T-helper 17 cell (primary cell): ENCODE measurements at places on chromosomes 6 and 20. TPM values are rescaled to one million over a fixed set of nuclear protein-coding genes. Genes with fewer than 3 reads are reported as not detected.

Gene TCF15
- total RNA-seq, result not detected

DNA sequence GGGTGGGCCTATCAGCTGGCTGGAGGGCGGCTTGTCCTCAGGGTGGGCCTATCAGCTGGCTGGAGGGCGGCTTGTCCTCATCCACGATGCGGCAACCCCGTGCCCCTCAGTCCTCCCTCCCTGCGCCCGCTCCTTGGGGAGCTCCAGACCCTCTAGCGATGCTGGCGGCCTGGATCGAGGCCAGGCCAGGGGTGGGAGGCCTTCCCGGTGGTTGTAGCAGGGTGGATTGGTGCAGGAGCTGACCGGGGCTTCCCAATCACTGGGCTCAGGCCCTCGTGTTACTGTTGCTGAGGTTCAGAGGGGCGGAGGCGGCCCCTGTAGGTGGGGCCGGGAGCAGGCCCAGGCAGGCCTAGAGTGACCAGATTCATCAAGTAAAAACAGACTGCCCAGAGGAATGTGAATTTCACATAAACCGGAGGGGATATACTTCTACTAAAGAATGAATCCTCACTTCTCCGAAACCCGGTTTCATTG, 8.8 kb downstream of the SLC17A9 start:
- no peaks in the 10 kb centered on the region for H3K27me3 ChIP-seq
- H3K4me1 ChIP-seq, result no peaks in the 10 kb centered on the region
- H3K27ac ChIP-seq, result no peak overlapping the region
- no peaks in the 10 kb centered on the region for H3K36me3 ChIP-seq
- no peak for DNase-seq

DNA sequence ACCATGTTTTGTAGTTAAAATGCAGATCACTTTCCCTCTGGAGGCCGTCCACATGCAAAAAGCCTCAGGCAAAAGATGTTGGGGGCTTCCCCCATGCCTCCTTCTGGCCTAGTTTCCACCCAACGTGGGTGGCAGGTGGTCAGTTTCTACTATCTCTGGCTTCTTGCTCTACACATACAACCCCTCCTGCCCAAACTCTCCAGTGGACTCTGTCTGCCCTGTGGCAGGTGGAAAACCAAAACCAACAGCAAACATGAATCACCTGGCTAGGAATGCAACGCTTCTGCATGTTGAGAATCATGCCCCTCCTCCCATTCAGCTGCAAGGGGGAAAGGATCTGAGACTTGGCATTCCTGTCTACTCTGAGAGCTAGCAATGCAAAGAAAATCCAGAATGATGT, 94.8 kb downstream of the MBOAT1 start:
- no peaks in the 10 kb centered on the region for H3K27me3 ChIP-seq
- H3K36me3 ChIP-seq, result peaks cover 12% of the 10 kb centered on the region
- H3K27ac ChIP-seq, result peak overlapping the region; percentile 71
- no peak for DNase-seq

DNA sequence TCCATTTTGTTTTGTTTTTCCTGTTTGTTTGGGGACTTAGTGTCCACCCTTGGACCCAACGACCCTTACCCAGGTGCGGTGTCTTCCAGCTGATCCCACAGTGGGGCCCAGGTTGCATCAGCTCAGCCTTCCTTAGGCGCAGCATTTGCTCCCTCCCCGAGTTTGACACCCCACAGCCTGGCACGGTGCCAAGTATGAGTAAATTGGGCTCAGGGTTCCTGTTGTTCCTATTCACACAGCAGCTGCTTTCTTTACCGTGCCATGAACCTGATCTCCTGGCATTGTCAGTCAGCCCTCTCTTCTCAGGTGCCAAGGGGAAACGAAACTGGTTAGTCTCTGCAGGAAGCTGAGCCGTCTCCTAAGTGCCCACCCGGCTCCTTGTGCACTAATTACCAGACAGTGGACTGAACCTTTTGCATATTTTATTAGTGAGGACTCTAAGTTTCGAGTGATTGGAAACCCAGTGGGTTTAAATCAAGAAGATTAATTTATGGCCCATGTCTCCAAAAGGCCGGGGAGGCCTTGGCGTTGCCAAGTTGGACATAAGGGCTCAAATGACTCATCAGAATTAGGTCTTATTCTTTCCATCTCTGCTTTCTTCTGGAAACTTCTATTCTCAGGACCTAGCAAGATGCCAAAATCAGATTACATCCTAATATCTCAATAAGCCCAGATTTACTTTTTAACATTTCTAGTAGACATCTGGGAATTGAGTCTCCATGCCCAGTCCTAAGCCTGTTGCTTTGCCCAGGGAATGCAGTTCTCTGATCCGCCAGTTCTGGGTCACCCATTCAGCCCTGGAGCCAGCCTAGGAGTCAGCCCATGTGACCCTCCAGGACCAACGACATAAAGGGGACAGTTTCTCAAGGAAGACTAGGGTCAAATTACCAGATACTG, 68.8 kb downstream of the TSHZ2 start:
- peaks cover 2% of the 10 kb centered on the region for H3K36me3 ChIP-seq
- peak overlapping the region; percentile 66 for H3K27ac ChIP-seq
- no peaks in the 10 kb centered on the region for H3K27me3 ChIP-seq

- H3K36me3 ChIP-seq, result no peaks in the 10 kb centered on the region
- no peak overlapping the region for H3K27ac ChIP-seq
- H3K4me3 ChIP-seq, result no peak overlapping the region
- DNase-seq, result no peak
Observed at GRCh38 chr6:56062836-56063235, 184.5 kb downstream of the COL21A1 start.

Gene ECT2L
- total RNA-seq, result not detected

GRCh38 chr6:106782536-106783285, 153.3 kb downstream of the QRSL1 start:
- H3K27me3 ChIP-seq, result peaks cover 18% of the 10 kb centered on the region
- peaks cover 4% of the 10 kb centered on the region for H3K4me1 ChIP-seq
- no peaks in the 10 kb centered on the region for H3K36me3 ChIP-seq
- H3K4me3 ChIP-seq, result no peak overlapping the region
- H3K27ac ChIP-seq, result no peak overlapping the region
- DNase-seq, result no peak

Gene KLHDC3
- 31.1 TPM for total RNA-seq

Gene APCDD1L
- total RNA-seq, result not detected

DNA sequence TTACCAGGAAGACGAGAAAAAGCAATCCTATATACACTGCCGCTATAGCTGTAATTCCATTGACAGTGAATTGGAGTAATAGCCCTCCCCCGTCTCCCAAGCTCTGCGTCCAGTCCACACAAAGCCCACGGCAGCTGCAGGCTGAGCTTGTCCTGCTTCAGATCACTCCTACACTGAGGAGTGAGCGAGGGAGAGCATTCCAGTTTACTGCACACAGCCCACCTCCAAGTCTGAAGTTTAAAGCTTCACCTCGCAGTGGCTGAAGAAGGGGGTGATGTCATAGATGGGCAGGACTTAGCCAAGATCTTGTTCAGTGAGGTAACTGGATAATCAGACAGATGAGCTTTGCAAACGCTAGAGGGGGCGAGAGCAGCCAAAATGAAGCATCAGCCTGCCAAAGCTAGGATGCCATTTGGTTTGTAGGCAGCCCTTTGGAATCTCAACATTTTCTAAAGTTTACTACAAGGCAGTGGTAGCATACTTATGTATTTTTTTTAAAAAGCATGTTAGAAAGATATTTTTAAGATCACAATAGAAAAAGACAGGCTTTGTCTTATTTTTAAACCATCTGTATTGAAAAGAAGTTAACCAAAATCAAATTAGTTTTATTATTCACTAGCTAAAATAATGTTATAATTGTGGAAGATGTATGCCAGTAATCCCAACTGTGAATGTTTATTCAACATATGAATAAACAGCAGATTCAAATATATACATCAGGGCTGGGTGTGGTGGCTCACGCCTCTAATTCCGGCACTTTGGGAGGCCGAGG, at the start of gene FLRT3:
FLRT3 (minus strand) TSS at position 213 of the 772 bp plus-strand sequence. CDS start 10,106 bp downstream, outside the sequence.
- no peak within 1 kb of the TSS for H3K4me3 ChIP-seq
- no peak within 1 kb of the TSS for H3K27ac ChIP-seq
- H3K4me1 ChIP-seq, result no peaks in the 10 kb centered on the region
- no peaks in the 10 kb centered on the region for H3K27me3 ChIP-seq

DNA sequence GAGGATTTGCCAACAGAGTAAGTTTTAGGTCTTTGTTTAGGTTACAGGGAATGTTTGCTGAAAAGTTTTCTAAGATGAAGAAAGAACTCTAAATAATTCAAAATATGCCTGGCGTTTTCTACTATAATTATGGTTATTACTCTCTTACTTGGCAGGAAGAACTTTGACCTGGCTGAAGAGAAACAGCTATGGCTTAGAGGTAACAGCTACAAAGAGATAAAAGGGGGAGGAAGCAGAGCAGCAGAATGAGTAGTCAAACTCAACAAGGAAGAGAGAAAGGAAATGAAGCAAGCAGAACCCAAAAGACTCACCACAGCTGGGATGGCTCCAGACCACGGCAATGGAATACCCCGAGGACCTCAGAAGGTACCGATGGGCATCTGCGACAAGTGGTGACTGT, 95.6 kb downstream of the KIF16B start:
- no peak for DNase-seq
- no peak overlapping the region for H3K4me3 ChIP-seq
- H3K36me3 ChIP-seq, result peaks cover 11% of the 10 kb centered on the region
- no peak overlapping the region for H3K27ac ChIP-seq
- peaks cover 9% of the 10 kb centered on the region for H3K4me1 ChIP-seq
- H3K27me3 ChIP-seq, result no peaks in the 10 kb centered on the region

GRCh38 chr20:15030826-15031225, 693.4 kb upstream of the FLRT3 start:
- no peaks in the 10 kb centered on the region for H3K4me1 ChIP-seq
- no peak overlapping the region for H3K4me3 ChIP-seq
- no peaks in the 10 kb centered on the region for H3K36me3 ChIP-seq
- no peak for DNase-seq
- H3K27me3 ChIP-seq, result no peaks in the 10 kb centered on the region

DNA sequence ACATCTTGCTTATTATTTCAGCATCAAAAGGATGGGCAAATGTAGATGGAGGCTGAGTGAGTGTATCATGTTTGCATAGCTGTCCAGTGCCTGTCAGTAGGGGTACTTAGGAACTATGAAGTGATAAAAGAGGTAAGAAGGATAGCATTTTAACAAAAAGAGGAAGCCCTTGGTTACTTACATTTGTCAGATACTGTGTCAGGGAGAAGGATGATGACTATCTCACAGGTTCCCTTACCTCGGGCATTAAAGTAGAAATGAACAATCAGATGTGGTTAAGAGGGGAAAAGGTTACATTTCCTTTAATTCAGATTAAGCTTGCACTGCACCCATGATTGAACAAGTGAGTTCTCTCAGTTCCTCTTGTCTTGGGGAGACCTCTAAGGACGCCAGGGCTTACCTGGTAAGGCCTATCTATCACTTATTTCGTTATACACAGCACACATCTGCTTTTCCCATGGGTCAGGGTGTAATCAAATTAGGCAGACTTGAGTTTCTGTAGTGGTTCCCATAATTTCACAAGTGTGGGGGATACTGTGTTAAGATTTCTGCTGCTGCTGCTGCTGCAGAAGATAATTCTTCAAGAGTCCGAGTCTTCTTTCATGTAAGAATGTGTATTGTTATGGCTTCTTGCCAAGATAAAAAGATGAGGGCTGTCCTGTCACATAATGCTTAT, 4.5 kb downstream of the FOXO3 start:
- peaks cover 2% of the 10 kb centered on the region for H3K36me3 ChIP-seq
- H3K27me3 ChIP-seq, result no peaks in the 10 kb centered on the region
- peaks cover 55% of the 10 kb centered on the region for H3K4me1 ChIP-seq

DNA sequence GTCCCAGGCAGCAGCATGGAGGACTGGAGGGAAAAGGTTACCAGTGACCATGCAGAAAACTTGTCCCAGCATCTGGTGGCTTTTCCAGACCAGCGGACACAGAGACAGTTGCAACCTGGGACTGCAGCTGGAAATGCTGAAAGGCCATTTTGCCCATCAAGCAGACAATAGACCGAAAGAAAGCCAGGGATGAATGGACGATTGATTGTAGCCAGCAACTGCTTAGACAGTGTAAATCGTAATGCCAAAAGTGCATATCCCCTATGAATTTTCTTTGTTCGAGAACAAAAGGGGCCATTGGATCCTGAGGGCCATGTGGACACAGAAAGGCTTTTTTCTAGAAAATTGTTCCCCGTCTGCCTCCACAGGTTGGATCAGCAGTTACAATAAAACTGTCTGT, 115.7 kb downstream of the MBOAT1 start:
- no peaks in the 10 kb centered on the region for H3K27me3 ChIP-seq
- DNase-seq, result no peak
- H3K4me1 ChIP-seq, result peaks cover 4% of the 10 kb centered on the region
- peaks cover 2% of the 10 kb centered on the region for H3K36me3 ChIP-seq
- no peak overlapping the region for H3K27ac ChIP-seq

DNA sequence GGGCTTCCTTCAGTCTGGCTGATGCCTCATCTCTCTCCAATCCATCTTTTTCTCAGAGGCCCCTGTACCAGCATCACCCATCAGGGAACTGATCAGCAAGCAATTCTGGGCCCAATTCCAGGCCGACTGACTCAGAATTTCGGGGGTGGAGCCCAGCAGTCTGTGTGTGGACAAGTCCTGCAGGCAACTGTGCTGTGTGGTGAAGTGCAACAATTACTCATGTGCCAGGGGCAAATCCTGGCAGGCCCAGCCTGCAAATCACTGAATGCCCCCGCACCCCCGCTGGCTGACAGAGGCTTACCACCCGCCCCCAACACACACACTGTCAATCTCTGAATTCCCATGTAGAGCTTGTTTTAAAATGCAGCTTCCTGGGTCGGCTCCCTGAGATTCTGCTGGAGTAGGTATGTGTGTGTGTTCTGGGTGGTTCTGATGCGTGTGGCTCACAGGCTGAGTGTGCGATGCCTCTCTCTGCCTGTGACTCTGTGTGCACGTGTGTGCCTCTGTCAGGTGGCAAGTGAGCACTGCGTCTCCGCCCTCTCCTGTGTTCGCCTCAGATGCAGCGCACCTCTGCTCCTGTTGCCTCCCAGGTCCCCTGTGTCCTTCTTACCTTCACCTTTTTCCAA, 45.4 kb downstream of the SSR1 start:
- peaks cover 11% of the 10 kb centered on the region for H3K27me3 ChIP-seq
- peaks cover 4% of the 10 kb centered on the region for H3K36me3 ChIP-seq
- no peak for DNase-seq
- H3K4me3 ChIP-seq, result no peak overlapping the region
- peaks cover 2% of the 10 kb centered on the region for H3K4me1 ChIP-seq

- H3K4me1 ChIP-seq, result no peaks in the 10 kb centered on the region
- no peaks in the 10 kb centered on the region for H3K36me3 ChIP-seq
- DNase-seq, result no peak
- no peak overlapping the region for H3K4me3 ChIP-seq
- no peak overlapping the region for H3K27ac ChIP-seq
Observed at GRCh38 chr6:164911873-164912580, 397.4 kb downstream of the C6orf118 start.

Gene SLC32A1
- total RNA-seq, result not detected

DNA sequence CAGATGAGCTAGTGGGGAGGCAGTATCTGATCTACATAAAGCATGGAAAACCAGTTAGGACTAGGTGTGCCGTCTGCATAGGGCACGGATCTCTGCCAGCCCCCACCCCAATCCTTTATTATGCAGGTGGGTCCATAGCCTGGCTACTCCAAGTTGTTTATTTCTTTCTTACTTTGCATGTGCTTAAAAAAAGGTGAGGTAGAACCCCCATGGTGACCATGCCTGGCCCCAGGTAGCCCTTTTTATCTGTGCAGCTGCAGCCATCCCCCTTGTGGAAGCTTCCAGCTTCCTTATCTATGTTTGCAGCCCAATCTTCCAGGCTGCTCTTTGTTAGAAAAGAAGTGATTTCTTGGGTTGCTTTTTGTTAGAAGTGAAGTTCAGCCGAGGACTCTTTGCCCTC, 9.0 kb upstream of the TREM2 start:
- DNase-seq, result no peak
- no peak overlapping the region for H3K4me3 ChIP-seq
- H3K4me1 ChIP-seq, result no peaks in the 10 kb centered on the region
- no peak overlapping the region for H3K27ac ChIP-seq
